ENCODE measurements at places on chromosomes 7 and 10.

GRCh38 chr10:108409306-108409705 lies 1244.8 kb upstream of the SORCS1 start:
- DNase-seq = no peak

DNA sequence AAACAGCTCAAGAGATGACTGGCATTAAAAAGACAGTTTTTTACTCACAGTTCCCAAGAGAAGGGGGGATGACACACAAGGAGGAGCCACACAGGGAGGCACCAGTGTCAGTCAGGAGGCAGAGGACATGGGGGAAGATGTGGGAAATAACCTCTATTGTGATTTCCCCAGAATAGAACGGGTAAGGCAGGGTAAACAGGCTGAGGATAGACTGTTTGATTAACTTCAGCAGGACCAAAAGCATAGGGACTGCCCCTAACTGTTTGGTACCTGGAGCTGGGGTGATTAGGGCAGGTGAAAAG lies 60.7 kb downstream of the RAPGEF5 start:
- no peak for DNase-seq

GRCh38 chr7:42456267-42456666 lies 219.3 kb upstream of the GLI3 start:
- no peak for DNase-seq

DNA sequence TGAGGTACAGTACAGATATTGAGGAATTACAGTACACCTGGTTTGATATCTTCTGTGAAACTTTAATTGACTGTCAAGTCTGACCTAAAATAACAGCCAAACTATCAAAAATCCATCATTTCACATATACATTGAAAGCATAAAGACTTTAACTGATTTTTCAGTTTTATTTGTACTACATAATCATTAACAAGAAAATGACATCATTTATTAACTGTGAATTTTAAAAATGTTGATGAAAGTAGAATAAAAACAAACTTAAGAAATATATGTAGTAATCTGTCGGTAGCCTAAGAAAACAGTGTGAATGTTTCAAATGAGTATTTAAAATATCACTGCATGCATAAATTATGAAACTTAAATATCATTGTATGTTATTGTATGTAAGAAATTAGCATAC lies 836.7 kb upstream of the GHITM start:
- DNase-seq = no peak

GRCh38 chr10:133062085-133062484 lies 25.6 kb upstream of the ADGRA1 start:
- DNase-seq = no peak

- no peak for DNase-seq
These were observed 617.7 kb upstream of the ANKRD30A start for GRCh38 chr10:36507715-36508114.

- DNase-seq = no peak
These were observed 78.0 kb downstream of the MKI67 start for GRCh38 chr10:128047991-128048818.

DNA sequence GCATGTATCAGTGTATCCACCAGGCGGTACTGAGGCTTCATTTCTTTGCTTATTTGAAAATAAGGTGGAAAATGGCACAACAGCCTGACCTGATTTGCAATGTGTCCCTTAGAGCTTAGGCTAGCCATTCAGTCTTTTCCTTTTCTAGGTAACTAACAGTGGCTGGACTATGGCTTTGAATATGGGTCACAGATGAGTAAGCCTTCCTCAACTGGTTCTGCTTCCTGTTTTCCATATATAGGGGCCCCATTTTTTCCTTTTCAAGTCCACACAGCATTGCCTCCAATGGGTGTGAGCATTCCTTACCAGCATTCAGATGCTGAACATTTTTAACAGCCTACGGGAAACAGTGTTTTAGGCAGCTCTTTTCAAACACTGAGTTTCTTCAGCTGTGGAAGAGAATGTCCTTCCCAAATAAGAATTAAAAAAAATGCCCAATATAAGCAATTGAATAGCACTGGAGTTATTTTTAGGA lies 3.9 kb upstream of the ITGB1 start:
- no peak for DNase-seq

DNA sequence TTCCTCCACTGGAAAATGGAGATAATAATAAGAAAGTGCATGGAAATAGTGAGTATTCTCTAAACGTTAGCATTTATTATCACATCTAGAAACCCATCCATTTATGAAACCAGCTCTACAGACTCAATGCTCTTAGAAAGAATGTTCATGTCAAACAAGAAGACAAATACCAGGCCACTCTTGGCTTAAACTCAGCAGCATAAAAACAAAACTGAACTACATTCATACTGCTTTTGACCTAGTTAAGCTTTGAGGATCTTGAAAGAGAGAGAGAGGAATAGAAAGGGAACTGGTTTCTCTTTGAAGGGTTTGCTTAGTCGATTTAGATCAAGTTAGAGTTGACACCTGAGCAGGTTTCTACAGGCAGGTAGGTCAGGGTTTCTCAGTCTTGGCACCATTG lies 332.9 kb upstream of the PRKCQ start:
- no peak for DNase-seq

- DNase-seq = no peak
These were observed 28.1 kb upstream of the ELN start for GRCh38 chr7:73999664-74000435.

DNA sequence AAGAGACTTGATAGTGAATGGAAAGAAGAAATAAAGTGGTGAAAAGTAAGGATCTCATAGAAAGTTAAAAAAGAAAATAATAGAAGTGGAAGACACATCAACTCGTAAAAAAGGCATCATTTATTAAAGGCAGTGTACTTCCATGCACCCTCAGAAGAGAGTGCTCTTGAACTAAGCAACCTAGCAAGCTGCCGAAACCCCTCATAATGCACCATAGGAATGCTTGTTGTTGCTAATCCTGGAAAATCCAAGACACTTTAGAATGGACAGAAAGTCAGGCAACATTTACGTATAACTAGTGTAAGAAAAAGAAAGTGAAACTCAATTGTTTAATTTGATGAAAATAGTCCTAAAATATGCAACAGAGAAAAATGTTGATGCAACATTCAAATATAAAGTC lies 12.8 kb downstream of the TFPI2 start:
- no peak for DNase-seq

DNA sequence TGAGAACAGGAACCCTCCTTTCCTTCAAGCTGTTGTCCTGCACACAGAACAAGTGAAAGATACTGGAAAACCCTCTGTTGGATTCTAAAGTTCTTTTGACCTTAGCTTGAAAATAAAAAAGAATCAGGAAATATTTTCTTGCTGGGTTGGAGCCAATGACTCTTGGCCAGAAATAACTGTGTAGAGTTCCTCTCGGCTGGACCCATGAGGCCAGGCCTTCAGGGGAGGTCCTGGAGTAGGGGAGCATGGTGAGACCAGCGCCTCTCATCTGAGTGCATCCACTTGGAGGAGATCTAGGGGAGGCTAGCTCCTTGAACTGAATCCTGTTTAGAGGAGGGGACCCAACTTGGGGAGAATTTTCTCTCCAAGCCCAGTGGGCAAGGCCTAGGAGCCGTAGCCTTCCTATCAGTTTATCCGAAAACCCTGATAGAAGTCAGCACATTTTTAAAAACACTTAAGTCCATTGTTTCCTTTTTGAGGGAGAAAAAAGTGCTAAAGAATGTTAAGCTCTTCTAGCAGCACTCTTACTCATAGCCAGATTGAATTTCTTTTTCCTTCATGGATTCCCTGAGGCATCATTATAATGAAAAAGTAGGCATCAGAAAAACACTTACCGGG lies 635.7 kb upstream of the ANKRD30A start:
- no peak for DNase-seq

DNA sequence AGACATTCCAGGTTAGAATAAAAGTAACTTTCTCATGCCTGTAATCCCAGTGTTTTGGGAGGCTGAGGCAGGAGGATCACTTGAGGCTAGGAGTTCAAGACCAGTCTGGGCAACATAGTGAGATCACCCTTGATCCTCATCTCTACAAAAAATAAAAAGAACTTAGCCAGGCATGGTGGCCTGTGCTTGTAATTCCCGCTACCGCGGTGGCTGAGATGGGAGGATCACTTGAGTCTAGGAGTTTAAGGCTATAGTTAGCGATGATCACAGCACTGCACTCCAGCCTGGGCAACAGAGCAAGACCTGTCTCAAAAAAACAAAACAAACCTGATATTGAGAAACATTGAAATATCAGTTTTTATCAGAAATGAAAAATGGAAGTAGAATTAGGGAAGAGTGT lies 4.6 kb downstream of the TET1 start:
- DNase-seq = no peak

- DNase-seq = no peak
These were observed 1.1 kb downstream of the HNRNPA2B1 start for GRCh38 chr7:26199301-26200037.

GRCh38 chr7:140391634-140392033 lies 6.7 kb downstream of the SLC37A3 start:
- DNase-seq = no peak
